Keratinocyte (primary cell): ENCODE measurements at places on chromosomes 16 and 17. TPM values are rescaled to one million over a fixed set of nuclear protein-coding genes. Genes with fewer than 3 reads are reported as not detected.

The SLC9A5 gene
- 0.51 to 0.68 TPM (median 0.62 TPM) in 3 replicates for polyA plus RNA-seq

DNA sequence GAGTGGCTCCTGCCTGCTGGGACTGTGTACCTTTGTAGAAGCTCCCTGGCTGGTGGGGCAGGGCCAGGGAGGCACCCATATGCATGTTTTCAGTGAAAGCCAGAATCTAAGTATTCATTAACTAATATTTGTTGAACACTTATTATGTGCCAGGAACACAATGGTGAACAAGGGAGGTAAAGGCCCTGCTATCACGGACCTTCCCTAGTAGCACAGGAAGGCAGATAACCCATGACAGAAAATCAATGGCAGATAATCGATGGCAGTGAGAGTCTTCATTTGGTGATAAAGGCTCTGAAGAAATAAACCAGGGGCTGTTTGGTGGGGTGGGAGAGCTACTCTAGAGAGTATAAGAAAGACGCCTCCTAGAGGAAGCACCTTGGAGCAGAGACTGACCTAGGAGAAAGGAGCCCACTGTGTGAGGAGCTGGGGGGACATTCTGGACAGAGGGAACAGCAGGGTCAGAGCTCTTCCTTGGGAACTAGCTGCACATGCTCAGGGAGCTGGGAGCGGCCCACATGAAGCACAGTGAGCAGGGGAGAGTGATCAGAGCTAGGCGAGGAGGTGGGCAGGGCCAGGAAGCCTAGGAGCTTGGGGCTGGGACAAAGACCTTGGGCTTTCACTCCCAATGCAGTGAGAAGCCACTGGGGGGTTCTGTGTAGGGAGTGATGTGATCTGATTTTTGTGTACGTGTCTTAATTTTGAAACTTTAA lies 78.5 kb downstream of the SPECC1 start:
- H3K4me3 ChIP-seq = no peak overlapping the region
- H3K4me1 ChIP-seq = no peaks in the 10 kb centered on the region
- H3K27ac ChIP-seq = no peak overlapping the region
- peaks cover 5% of the 10 kb centered on the region for H3K27me3 ChIP-seq
- no peak for DNase-seq

GRCh38 chr17:8140065-8141029 lies 11.9 kb downstream of the PER1 start:
- DNase-seq = no peak
- no peaks in the 10 kb centered on the region for H3K27me3 ChIP-seq
- H3K4me3 ChIP-seq = no peak overlapping the region
- peaks cover 16% of the 10 kb centered on the region for H3K4me1 ChIP-seq
- H3K27ac ChIP-seq = no peak overlapping the region

DNA sequence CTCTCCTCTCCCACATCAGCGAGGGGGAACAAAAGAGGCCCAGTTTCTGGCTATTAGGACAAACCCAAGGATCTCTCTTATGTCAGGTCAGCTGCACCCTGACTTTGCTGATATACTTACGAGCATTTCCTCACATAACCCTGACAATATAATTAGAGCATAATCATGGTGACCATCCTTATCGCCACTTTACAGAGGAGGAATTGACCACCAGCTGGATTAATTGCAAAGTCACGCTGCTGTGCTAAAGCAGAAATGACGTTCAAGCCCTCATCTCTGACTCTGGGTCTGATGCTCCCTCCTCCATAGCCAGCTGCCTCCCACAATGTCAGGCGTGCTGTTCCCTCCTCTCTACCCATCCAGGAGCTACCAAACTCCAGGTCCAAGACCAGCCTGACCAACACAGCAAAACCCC lies 42.6 kb downstream of the TRARG1 start:
- no peak for DNase-seq
- H3K36me3 ChIP-seq = no peaks in the 10 kb centered on the region
- no peak overlapping the region for H3K27ac ChIP-seq
- H3K4me3 ChIP-seq = no peak overlapping the region

GRCh38 chr16:81796035-81796434 lies 16.9 kb downstream of the PLCG2 start:
- H3K27ac ChIP-seq = no peak overlapping the region
- no peak for DNase-seq
- H3K36me3 ChIP-seq = no peaks in the 10 kb centered on the region
- peaks cover 4% of the 10 kb centered on the region for H3K27me3 ChIP-seq
- H3K4me1 ChIP-seq = peaks cover 12% of the 10 kb centered on the region

- no peaks in the 10 kb centered on the region for H3K27me3 ChIP-seq
- H3K36me3 ChIP-seq = peaks cover 37% of the 10 kb centered on the region
- no peak overlapping the region for H3K27ac ChIP-seq
- no peaks in the 10 kb centered on the region for H3K4me1 ChIP-seq
Measured at GRCh38 chr17:77214743-77215142, 74.0 kb downstream of the SEC14L1 start.

DNA sequence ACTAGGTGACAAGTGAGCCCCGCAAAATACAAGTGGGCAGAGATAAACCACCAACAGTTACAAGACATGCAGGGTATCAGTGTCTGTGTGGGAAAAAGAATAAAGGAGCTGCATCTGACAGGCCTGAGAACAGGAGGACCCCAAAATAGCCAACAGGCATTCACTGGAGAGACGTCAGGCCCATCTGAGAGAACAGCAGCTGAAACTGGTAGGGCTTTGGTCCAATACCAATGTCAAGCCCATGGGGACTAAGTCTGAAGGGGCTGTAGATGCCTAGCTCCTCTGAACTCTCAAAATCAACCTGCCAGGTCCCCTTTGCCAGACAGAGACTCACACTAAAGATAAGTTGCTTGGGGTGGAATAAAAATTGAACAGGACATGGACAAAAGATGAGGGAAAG lies 30.5 kb upstream of the TANC2 start:
- no peak overlapping the region for H3K4me3 ChIP-seq
- H3K27me3 ChIP-seq = no peaks in the 10 kb centered on the region
- DNase-seq = no peak
- H3K27ac ChIP-seq = no peak overlapping the region
- no peaks in the 10 kb centered on the region for H3K4me1 ChIP-seq
- H3K36me3 ChIP-seq = no peaks in the 10 kb centered on the region

DNA sequence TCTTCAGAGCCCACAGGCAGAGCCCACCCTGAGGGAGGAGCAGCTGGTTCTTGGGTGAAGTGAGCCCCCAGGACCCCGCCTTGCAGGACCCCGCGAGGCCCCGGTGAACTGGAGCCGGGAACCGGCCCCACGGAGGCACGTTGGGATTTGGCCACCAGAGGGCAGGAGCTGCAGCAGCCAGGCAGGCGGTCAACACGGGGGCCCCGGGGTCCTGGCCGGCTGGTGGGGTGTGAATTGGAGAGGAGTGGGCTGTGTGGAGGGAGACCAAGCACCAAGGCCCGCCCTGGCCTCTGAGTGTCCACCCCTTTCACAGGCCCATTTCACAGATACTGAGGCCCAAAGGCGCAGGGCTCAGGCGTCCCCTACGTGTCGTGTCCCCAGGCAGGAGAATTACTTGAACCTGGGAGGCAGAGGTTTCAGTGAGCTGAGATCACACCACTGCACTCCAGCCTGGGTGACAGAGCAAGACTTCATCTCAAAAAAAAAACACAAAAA lies 2.2 kb downstream of the DPEP1 start:
- peaks cover 8% of the 10 kb centered on the region for H3K27me3 ChIP-seq
- H3K4me3 ChIP-seq = no peak overlapping the region
- no peaks in the 10 kb centered on the region for H3K36me3 ChIP-seq
- peaks cover 6% of the 10 kb centered on the region for H3K4me1 ChIP-seq
- no peak overlapping the region for H3K27ac ChIP-seq
- DNase-seq = no peak

- H3K27ac ChIP-seq = no peak overlapping the region
- H3K27me3 ChIP-seq = no peaks in the 10 kb centered on the region
- DNase-seq = no peak
- no peaks in the 10 kb centered on the region for H3K36me3 ChIP-seq
Measured at GRCh38 chr17:29747660-29748059, 124.9 kb upstream of the CORO6 start.

DNA sequence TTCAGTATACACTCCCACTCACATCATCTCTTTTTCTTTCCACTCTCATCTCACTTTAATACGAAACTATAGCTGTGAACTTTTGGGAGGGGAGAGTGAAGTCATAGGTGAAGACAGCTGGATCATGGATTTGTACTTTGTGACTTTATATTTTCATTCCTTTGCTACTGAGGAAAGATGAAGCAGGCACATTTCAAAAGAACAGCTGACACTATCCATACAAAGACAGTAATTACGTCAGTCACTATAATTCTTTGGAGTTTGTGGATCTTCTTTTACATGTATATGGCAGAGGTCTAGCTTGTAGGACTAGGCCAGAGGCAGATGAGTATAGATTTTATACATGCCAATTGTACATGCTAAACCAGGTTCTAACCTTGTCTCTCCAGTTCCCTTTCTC lies 346.3 kb downstream of the BCAS3 start:
- no peak overlapping the region for H3K4me3 ChIP-seq
- DNase-seq = no peak
- H3K27ac ChIP-seq = no peak overlapping the region
- no peaks in the 10 kb centered on the region for H3K27me3 ChIP-seq
- no peaks in the 10 kb centered on the region for H3K36me3 ChIP-seq

DNA sequence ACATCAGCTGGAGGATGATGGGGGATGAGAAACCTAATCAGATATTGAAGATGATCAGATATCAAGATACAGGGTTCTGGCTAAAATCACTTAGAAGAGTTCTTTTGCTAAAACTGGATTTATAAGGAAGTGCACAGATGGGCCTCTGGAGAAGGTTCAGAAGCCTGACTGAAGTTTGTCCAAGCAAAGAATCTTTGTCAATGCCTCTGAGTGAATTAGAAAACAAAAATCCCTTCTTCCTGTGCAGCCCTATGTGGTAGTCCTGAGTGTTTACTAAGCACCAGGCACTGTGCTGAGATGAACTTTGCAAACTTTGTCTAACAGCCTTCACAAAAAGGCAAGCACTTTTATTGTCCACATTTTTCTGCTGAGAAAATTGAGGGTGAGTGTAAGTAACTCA lies 11.4 kb upstream of the CENPV start:
- no peaks in the 10 kb centered on the region for H3K4me1 ChIP-seq
- no peak overlapping the region for H3K27ac ChIP-seq
- no peaks in the 10 kb centered on the region for H3K36me3 ChIP-seq
- DNase-seq = no peak
- H3K27me3 ChIP-seq = no peaks in the 10 kb centered on the region

DNA sequence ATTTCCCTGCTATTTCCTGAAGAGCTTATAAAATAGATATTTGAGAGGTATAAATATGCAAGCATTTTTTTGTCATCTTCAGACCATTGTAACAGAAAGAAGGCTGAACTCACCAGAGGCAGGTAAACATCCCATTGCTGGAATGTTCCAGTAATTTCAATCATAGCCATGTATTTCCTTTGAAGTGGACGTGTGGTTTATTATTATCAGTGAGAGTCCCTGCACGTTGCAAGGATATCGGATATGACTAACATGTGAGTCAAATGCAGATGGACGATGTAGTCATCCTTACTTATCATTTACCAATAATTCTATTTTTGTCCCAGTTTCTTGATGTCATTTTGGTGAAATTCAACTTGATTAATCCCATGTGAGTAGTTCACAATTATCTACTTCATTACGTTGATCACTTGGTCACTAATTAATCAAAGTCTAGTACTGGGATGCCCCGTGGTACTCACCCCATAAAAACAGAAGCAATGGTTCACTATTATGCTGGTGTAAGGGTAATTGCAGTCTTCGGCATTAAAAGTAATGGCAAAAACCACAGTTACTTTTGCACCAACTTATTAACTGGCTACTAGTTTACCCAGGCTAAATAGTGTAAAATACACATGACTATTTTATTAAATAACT lies 89.5 kb downstream of the VAT1L start:
- H3K36me3 ChIP-seq = no peaks in the 10 kb centered on the region
- no peak for DNase-seq
- no peak overlapping the region for H3K27ac ChIP-seq
- H3K4me1 ChIP-seq = no peaks in the 10 kb centered on the region
- H3K27me3 ChIP-seq = no peaks in the 10 kb centered on the region

DNA sequence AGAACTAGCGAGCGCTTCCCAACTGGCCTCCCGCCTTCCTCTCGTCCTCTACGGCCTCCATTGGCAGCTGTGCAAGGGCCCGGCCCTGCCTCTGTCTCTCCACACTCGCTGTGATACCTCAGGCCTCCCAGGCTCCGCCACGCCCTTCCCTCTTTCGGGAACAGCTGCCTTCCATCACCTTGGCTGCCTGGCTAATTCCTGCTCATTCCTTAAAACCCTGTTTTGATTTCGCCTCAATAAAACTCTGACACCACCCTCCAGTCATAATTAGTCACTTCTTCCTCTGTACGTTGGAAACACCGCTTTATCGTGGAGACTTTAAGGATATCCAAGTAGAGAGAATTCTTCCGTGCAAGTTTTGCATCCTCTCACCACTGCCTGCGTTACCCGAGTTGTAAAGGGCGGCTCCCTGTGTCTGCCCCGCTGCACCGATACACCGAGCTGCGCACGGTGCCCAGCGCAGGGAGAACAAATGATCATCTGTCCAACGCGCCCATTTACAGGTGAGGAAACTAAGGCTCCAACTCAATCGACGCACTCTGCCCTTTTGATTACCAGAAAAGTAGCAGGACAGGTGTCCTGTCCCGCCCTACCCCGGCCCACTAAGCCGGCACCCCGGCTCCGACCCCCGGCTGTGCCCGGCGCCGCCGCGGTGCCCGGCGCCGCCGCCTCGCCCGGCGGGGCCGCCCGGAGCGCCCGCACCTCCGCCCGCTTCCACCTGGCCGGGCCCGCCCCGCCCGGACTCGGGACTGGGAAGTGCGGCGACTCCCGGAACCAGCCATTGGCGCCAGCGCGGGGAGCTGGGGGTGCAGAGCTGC lies 139.7 kb downstream of the SEC14L1 start:
- H3K27me3 ChIP-seq = no peaks in the 10 kb centered on the region
- peaks cover 6% of the 10 kb centered on the region for H3K36me3 ChIP-seq
- peak overlapping the region; percentile 89 for H3K27ac ChIP-seq
- DNase-seq = no peak
- peaks cover 37% of the 10 kb centered on the region for H3K4me1 ChIP-seq
- H3K4me3 ChIP-seq = peak overlapping the region; percentile 73

DNA sequence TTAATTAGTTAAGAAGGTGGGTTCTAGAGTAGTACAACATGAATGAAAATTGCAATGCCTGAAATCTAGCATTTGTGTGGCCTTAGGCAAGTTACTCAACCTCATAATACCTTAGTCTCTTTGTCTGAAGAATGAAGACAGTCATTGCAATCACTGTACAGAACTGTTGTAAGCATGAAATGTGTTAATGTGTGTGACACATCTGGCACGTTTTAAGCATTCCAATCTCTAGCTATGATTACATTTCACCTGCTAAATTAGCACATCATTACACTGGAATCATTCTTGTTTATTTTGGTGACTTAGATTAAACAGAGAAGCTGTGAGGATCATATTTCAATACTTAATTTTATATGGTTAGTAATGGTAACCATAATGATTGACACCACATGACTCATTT lies 629.7 kb upstream of the KIF2B start:
- DNase-seq = no peak
- no peaks in the 10 kb centered on the region for H3K27me3 ChIP-seq
- H3K36me3 ChIP-seq = no peaks in the 10 kb centered on the region
- no peak overlapping the region for H3K4me3 ChIP-seq
